ENCODE measurements at places on chromosomes 12 and 14.

GRCh38 chr12:11838403-11838802, 188.9 kb downstream of the ETV6 start:
- DNase-seq: no peak

GRCh38 chr12:80838708-80839107, 99.0 kb downstream of the LIN7A start:
- DNase-seq: no peak

DNA sequence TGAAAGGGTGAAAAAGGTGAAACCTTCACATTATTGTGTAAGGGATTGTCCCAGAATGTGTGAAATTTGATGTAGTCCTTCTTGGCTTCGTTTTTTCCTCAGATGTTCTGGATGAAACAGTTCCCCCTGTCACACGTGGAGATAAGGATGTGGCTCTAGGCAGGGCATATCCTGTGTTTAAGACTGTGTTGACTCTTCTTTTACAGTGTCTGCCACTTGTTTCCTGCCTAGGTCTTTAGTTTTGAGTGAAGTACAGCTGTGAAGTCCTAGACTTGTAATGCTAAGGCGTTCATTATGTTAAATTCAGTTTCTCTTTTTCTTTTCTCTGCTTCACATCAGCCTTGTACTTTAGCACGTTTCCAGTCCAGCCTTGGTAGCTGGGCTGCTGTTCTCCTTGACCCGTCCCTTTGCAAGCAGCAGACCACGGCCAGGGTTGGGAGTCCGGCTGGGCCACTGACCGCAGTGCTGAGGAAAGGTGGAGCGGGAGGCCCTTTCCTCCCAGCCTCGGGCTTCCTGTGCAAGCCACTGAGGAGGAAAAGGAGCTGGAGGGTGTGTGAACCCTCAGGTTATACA, 59.1 kb downstream of the RASSF3 start:
- DNase-seq: no peak

- DNase-seq: no peak
These were observed 334.1 kb upstream of the RGS6 start for GRCh38 chr14:71597955-71598660.

DNA sequence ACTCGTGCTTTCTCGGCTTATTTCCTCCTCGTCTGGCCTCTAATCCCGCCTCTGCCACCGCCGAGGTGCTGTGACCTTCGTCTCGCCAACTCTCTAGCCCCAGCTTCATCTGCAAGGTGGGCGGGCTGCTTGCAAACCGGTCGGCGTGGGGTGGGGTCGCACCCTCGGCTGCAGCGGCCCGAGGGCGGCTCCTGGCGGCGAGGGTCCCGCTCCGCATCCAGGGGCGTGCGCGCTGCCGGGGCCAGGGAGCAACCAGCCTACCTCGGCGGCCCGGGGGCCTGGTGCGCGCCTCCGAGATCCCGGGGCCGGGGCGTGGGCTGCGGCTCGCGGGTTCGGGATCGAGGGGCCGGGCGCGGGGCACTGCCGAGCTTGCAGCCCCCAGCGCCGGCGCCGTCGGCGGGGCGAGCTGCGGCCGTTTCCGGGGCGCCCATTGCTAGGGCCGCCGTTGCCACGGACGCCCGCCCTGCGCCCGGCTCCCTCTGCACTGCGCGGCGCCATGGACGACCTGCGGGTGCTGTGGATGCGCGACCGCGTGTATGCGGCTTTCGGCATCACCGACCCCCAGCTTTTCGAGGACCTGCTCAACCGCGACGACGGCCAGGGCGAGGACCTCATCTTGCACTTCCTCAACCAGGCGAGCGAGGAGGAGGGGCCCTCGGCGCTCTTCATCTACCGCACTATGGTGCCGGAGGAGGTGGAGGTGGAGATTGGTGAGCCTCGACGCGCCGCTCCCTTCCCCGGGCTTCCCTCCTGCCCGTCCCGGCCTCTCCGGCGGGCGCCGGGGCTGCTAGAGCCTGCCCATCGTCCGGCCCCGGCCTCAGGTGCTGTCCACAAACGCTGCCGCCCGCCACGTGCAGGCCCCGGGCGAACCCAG, at the start of gene DNAH10:
DNAH10 (plus strand) TSS at position 461 of the 874 bp plus-strand sequence; CDS start at position 497, 36 bp downstream.
- DNase-seq: peak; percentile 33

- no peak for DNase-seq
These were observed 78.5 kb downstream of the ARL6IP4 start for GRCh38 chr12:123058980-123059379.

- no peak for DNase-seq
These were observed 50.0 kb upstream of the EVL start for GRCh38 chr14:100015251-100015655.

All from activated CD4-positive, alpha-beta T cell treated with anti-CD3 and anti-CD28 coated beads for 4 hours (primary cell).